ENCODE measurements at places on chromosomes 7 and 10. TPM values are rescaled to one million over a fixed set of nuclear protein-coding genes. Genes with fewer than 3 reads are reported as not detected.

ELOVL3 gene
- 1.3 TPM for total RNA-seq

GRID1 gene
- total RNA-seq: 0.16 TPM

MLLT10 gene
- 13.7 TPM for total RNA-seq

MEPCE gene
- total RNA-seq: 35.9 TPM

PNLIPRP2 gene
- not detected for total RNA-seq

MDFIC gene
- total RNA-seq: 30.7 TPM

NCF1 gene
- total RNA-seq: not detected

SMKR1 gene
- not detected for total RNA-seq

MRLN gene
- not detected for total RNA-seq

GBX1 gene
- total RNA-seq: not detected

MUC12 gene
- not detected for total RNA-seq

MICALL2 gene
- 14.0 TPM for total RNA-seq

ZNF488 gene
- total RNA-seq: 0.52 TPM

RARRES2 gene
- 377 TPM for total RNA-seq

PRSS37 gene
- not detected for total RNA-seq

GIMAP5 gene
- total RNA-seq: 0.13 TPM

ENKUR gene
- total RNA-seq: not detected

ADAM8 gene
- 4.5 TPM for total RNA-seq

HIBADH gene
- total RNA-seq: 51.5 TPM

COL13A1 gene
- 3.7 TPM for total RNA-seq

RABGEF1 gene
- total RNA-seq: 19.1 TPM

NKX2-3 gene
- total RNA-seq: not detected

LIPN gene
- total RNA-seq: not detected

TET1 gene
- 2.7 TPM for total RNA-seq

SPDYE2 gene
- total RNA-seq: not detected

HOXA4 gene
- total RNA-seq: 5.9 TPM

PALS2 gene
- 13.5 TPM for total RNA-seq

HNRNPH3 gene
- total RNA-seq: 12.4 TPM

LIPM gene
- not detected for total RNA-seq

MTERF1 gene
- total RNA-seq: 5.6 TPM

CALCR gene
- total RNA-seq: not detected

TMEM139 gene
- total RNA-seq: 0.39 TPM

DENND2A gene
- total RNA-seq: 12.4 TPM

TAS2R41 gene
- not detected for total RNA-seq

AFAP1L2 gene
- 5.3 TPM for total RNA-seq

PALD1 gene
- 2.3 TPM for total RNA-seq

HOGA1 gene
- total RNA-seq: 0.13 TPM

OR6V1 gene
- total RNA-seq: not detected

CYP2E1 gene
- total RNA-seq: 1.7 TPM

ZNF727 gene
- total RNA-seq: not detected

KIAA1217 gene
- 5.6 TPM for total RNA-seq

ADRA2A gene
- total RNA-seq: not detected

DLX5 gene
- 0.13 TPM for total RNA-seq

WNT8B gene
- not detected for total RNA-seq

CRYGN gene
- not detected for total RNA-seq

PRKCQ gene
- 0.24 TPM for total RNA-seq

TSPAN12 gene
- 27.5 TPM for total RNA-seq

FEZF1 gene
- total RNA-seq: not detected

DYDC2 gene
- total RNA-seq: not detected

C10orf95 gene
- not detected for total RNA-seq

CDH23 gene
- total RNA-seq: not detected

NME8 gene
- total RNA-seq: not detected

TNS3 gene
- total RNA-seq: 17.2 TPM

LAMB1 gene
- 712 TPM for total RNA-seq

C10orf143 gene
- total RNA-seq: 0.39 TPM

CDK13 gene
- total RNA-seq: 55.7 TPM
